Activated CD8-positive, alpha-beta T cell treated with anti-CD3 and anti-CD28 coated beads, Interleukin-2, amount 10 ng/mL, durations not matched to agents 7 days and 5 days (primary cell): ENCODE measurements at places on chromosomes 6 and 20. TPM values are rescaled to one million over a fixed set of nuclear protein-coding genes. Genes with fewer than 3 reads are reported as not detected.

BACH2 gene
- 70.9 TPM for total RNA-seq

DNA sequence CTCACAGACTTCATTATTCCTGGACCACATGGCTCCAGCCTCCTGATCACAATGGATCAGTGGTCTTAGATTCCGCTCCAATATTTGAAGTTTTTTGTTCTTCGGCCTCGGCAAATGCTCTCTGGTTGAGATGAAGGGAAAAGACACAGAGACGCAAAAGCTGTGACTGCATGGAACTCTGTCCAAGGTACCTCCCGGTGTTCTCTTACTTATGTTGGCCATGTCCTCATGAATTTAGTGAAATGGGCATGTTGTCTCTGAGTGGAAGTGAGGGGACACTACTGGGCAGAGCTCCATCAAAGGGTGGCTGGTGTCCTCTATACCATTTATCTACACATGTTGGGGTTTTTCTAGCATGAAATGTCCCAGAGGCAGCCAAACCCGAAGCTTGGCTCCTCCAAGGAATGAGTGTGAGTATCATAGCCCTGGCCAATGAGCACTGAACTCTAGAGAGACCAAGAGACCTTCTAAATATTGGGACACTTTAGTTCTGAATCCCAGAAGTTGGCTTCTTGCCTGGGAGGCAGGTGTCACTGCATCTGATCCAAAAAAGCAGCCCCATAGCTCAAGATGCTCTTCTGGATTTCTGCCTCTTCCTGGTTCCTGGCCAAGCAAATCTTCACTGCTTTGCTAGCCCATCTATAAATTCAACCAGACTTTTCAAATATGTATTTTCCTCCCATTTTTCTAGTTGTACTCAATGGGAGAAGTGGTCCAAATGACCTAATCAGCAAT lies 34.1 kb downstream of the HLA-G start:
- no peak for DNase-seq

DNA sequence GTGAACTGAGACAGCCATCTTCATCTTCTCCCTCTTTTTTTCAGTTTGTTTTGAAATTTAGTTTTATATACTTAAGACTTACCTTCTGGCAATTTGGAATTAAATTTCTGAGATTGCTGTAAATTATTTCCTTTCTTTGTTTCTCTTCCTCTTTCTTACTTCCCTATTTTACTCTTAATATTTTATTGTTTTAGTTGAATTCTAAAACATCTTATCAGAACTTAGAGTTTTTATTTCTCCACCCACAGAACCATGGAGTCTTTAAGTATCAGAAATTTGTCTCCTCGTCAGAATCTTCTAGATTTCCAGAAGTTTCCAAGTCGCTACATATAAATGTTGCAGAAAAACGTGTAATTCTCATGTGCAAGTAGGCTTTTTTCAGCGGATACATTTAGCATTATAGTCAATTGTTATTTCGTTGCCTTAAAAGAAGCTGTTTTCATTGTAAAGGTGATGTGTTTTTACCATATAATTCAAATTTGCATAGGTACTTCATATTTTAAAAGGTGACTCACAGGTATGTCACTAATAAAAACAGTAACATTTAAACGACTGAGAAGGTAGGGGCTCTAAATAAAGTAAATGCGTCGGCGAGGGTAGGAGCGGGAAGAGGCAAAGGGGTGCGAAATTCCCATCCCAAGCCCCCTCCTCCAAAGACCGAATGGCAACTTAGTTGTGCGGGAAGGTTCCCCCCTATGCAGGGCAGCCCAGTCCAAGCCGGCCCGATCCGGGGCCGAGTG lies 866 bp upstream of the MYO6 start:
- DNase-seq, result no peak

GRCh38 chr6:20712011-20712410 lies 177.8 kb downstream of the CDKAL1 start:
- no peak for DNase-seq

C20orf141 gene
- total RNA-seq, result not detected
